ENCODE measurements at places on chromosomes 7 and 10.

DNA sequence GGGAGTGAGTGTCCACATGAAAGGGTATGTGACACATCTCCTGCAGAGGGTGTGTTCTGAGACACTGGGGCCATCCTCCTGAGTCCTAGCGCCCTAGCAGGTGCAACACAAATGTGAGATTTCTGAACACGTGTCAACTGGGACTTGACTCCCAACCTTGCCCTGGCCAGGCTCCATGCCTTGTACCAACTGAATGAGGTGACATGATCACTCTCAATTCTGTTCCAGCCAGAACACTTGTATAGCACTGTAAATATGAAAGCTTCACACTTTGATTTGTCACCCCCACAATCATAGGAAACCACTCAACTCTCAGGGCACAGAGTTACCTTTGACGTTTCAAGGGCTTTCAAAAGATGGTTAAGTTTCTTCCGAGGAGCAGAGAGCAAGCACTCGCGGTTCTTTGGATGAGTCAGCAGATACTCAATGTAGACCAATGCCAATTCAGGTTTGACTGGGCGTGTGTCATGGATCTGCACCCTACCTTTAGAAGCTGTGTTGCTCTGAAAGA is 48.6 kb downstream of the NCAPG2 start:
- DNase-seq = no peak

DNA sequence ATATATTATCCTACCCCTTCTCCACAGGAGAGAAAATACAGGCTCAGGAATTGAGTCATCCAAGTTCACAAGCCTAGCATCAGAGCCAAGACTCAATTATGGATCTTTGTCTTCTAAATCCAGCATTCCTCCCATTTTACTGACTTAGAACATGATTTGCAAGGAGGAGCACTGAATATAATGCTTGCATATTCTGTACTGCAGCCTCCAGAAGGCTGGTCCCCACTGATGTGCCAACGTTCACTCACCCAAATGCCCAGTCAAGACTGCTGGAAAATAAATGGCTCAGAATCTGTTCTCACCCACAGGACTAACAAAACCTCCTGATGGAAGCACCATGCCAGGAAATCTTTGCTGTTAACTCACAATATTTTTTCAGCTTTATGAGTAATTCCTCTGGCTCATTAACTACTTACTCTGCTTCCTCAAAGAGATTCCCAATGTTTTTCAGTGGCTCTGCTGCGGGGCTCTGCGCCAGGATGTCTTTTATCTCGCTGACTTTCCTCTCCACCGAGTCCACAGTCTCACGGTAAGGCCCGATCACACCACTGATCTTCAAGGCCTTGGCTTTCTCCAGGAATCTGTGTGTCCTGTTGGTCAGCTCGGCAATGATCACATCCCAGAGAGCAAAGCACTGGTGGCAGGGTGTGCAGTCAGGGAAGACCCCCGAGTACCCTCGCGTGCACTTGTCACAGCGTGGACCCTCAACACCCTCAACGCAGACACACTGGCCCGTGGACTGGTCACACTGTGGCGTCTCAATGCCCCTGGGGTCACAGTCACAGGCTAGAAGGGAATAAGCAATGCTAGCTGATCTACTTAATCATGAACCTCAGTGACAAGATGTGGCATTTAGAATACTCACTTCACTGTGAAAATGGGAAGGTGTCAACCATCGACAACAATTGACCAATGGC is 48.8 kb downstream of the DLD start:
- DNase-seq = no peak

GRCh38 chr7:105677817-105678573 is 96.7 kb upstream of the EFCAB10 start:
- DNase-seq = no peak

GRCh38 chr7:98165827-98166667 is 45.2 kb upstream of the BHLHA15 start:
- no peak for DNase-seq

DNA sequence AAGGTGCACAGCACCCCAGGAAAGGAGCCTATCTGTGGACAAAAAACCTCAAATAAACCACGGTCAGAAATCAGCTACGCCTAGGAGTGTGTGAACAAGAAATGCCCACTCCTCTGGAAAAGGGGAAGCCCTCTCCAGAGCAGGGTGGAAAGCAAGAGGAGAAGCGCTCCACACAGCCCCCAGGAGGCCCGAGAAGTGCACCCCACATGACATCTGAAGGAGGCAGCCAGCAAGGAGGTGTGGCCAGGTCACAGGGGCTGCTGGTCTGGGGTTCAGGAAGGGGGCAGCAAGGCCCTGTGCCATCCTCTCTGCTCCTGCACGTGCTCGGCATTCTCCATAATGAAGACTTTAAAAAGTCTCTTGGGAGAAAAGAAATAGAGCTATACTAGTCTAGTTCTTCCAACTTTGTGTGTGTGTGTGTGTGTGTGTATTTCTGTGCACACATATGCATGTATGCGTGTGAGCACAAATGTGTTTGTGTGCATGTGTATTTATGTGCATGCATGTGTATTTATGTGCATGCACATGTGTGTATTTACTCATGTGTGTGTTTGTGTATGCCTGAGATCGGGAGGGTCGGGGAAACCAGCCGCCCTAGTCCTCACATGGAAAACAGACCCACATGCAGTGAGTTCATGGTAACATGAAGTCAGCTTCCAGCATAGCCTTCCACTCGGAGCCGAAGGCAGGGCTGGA is 76.5 kb downstream of the TNS3 start:
- no peak for DNase-seq

- DNase-seq = no peak
These were observed 96.6 kb downstream of the MKLN1 start for GRCh38 chr7:131424219-131424822.

- no peak for DNase-seq
These were observed 28.3 kb downstream of the WDR86 start for GRCh38 chr7:151381348-151382078.

GRCh38 chr7:17255926-17256325 is 42.5 kb upstream of the AHR start:
- no peak for DNase-seq

DNA sequence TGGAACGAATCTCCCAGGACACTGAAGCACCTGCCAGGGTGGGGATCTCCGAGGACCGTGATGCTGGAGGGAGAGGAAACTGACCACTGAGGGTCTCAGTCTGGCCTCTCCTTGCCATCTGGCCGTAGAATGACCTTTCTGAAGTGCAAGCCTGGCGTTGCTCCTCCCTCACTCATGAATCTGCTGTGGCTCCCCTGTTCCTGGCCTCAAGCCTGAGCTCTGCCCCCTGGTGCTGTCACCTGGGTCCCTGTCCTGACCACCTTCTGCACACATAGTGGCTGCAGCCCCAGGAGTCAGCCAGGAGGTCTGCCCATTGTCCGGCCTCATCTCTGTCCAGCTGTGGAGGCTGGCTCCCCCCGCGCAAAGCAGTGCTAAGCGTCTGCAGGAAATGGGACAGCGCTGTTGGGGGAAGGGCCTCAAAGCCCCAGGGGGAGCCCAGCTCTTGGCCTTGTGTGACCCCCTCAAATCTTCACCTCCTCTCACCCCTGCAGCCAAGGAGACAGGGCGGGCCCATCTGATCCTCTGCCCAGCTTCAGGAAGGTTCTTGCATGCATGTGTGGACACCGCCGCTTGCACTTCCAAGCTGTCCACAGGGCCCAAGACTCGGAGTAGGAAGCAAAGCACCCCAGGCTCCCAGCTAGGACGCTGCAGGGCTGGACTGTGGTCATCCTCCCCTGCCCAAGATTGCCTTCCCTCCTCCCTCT is 65.7 kb downstream of the MYL10 start:
- no peak for DNase-seq

DNA sequence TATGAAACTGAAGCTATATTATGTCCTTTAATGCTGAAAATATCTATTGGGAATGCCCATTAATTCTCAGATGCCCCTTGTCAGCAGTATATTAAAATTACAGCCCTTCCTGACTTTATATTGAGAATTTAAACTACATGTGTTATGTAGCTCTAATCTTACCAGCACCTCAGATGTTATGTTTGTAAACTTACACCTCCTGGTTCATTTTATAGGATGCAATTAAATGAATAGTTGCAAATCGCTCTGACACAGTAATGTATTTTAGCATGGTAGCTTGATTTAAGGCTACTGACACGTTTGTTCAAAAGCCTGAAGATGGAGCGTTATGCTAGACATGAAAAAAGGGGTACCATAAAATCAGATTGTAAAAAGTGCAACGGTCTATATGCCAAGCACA is 35.0 kb upstream of the MET start:
- no peak for DNase-seq

GRCh38 chr10:2079603-2080078 is 342.3 kb upstream of the ADARB2 start:
- no peak for DNase-seq

DNA sequence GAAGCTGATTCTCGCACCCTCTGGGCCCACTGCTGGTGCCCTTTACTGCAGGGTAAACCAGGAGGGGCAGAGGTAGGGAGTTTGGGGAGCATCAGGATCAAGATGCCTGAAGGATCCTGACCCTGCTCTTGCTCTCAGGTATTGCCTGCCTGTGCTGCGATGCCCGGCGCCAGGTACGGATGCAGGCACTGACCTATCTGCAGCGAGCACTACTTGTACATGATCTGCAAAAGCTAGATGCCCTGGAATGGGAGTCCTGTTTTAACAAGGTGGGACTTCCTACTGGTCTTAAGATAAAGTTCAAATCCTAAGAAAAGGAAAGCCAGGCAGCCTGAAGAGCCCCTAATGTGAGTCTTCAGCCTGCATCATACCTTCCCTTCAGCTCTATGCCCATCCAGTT is 16.1 kb upstream of the NFKB2 start:
- no peak for DNase-seq

DNA sequence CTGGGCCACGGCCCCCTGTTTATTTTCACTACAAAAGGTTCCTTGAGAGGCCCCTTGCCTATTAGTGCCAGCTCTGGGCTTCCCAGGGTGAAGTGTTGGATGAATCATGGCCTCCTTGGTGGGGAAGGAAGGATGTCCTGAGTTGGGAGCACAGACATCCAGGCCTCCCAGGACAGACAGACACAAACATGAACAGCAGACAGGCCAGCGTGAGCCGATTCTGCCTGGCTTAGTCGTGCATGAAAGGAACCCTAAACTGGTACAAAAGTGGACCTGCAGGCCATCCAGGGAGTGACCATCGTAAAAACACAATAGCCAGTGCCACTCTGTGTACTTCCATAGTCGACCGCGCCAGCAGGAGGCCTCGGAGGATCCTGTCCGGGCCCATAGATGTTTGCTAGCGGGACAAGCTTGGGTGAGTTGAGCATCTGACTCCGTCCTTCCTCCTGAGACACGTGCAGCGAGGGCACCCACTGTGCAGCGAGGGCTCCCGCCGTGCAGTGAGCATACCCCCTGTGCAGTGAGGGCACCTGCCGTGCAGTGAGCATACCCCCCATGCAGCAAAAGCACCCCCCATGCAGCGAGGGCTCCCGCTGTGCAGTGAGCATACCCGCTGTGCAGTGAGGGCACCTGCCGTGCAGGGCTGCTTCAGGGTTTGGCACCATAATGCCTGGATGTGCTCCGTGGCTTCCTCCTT is 51.3 kb upstream of the PRKAR1B start:
- DNase-seq = no peak

- DNase-seq = no peak
These were observed 3.1 kb downstream of the KLLN start for GRCh38 chr10:87860156-87860795.

- no peak for DNase-seq
These were observed 44.1 kb upstream of the CNPY1 start for GRCh38 chr7:155590215-155591018.

- no peak for DNase-seq
These were observed 6.1 kb upstream of the PCBD1 start for GRCh38 chr10:70894416-70894815.

DNA sequence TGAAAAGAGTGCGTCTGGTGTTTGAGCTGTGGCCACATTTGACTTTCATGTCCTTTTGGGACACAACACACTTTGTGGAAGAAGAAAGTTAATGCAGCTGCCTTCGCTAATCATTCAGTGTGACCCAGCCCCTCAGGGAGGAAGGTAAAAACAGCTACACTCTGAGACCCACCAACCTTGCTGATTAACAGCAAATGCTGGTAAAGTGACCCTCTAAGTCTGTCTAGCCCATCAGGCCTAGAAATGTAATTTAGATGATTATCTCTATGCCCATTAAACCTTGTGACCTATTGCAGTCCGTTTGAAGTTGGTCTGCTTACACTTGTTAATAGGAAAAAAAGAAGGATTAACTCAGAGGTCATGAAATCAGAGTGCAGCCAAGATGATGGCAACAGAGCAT is 161.9 kb upstream of the WNT16 start:
- no peak for DNase-seq

GRCh38 chr10:61481597-61481996 is 28.4 kb upstream of the TMEM26 start:
- DNase-seq = no peak

DNA sequence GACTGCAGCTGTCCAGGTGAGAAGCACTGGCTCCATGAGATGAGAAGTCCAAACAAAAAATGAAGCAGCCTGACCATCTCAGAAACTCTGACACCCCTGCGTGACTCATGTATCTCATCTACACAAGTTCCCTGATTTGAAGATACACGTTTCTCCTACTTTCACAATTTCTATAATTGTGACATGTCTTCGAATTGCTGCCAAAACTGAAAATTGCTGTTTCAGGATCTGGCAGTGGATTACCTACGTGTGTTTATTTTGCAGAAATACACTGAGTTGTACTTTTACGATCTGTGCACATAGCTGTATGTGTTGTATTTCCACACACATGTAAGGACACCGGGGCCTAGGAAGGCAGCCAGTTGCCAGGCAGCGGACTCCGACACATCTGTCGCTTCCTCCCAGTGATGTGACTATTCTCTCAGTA is 53.2 kb downstream of the LARP4B start:
- DNase-seq = no peak

GRCh38 chr7:24456526-24457218 is 116.6 kb upstream of the PALS2 start:
- no peak for DNase-seq

DNA sequence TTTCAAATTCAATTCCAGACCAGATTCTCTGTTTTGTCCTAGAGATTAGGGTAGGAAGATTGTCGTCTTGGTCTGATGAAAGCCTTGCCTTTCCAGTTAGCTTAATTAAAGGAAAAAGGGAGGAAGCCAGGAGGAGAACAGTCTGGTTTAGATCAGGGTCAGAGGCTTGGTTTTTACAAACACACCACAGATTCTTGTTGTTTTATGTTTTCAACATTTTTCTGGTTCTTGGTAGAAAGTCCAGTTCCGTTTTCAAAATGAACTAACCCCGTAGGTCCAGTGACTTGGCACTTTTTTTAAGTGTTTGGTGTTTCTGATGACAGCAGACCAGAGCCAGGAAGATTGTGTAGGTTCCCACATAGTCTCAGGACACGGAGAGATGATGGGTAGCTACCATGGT is 167.1 kb upstream of the INHBA start:
- no peak for DNase-seq

- DNase-seq = no peak
These were observed 499.4 kb upstream of the AKR1E2 start for GRCh38 chr10:4326647-4327046.

DNA sequence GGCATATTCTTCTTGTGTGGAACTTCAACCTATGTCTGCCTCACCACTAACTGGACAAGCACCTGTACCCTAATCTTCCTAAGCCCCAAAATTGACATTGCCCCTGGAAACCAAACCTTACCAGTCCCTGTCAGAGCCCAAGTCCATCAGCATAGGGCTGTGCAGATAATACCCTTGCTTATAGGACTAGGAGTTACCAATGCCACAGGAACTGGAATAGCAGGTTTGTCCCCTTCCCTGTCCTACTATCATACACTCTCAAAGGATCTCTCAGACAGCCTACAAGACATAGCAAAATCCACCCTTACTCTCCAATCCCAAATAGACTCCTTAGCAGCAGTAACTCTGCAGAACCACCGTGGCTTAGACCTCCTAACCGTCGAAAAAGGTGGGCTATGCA is 19.8 kb downstream of the ZNF107 start:
- no peak for DNase-seq
